ENCODE measurements at places on chromosomes 7 and 10. TPM values are rescaled to one million over a fixed set of nuclear protein-coding genes. Genes with fewer than 3 reads are reported as not detected.

The MOGAT3 gene
- 43.8 TPM for total RNA-seq

DNA sequence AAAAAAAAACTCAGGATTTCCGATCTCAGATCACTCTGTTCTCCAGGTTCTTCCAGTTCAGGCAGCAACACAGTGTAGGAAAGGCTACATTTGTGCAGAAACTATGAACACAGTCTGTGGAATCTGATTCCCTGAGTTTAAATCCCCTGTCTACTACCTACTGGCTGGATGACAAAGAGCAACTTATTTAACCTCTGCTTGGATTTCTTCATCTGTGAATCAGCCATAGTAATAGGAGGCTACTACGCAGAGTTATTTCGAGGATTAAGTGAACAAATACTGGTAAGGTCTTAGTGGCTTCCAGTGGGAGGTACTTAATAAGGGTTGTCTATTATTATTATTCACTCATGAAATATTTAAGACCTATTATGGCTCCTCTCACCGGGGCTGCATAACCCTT, 44.3 kb upstream of the PDCD4 start:
- no peaks in the 10 kb centered on the region for H3K27me3 ChIP-seq
- peaks cover 22% of the 10 kb centered on the region for H3K4me1 ChIP-seq
- H3K27ac ChIP-seq = peak overlapping the region; percentile 84
- H3K4me3 ChIP-seq = no peak overlapping the region

DNA sequence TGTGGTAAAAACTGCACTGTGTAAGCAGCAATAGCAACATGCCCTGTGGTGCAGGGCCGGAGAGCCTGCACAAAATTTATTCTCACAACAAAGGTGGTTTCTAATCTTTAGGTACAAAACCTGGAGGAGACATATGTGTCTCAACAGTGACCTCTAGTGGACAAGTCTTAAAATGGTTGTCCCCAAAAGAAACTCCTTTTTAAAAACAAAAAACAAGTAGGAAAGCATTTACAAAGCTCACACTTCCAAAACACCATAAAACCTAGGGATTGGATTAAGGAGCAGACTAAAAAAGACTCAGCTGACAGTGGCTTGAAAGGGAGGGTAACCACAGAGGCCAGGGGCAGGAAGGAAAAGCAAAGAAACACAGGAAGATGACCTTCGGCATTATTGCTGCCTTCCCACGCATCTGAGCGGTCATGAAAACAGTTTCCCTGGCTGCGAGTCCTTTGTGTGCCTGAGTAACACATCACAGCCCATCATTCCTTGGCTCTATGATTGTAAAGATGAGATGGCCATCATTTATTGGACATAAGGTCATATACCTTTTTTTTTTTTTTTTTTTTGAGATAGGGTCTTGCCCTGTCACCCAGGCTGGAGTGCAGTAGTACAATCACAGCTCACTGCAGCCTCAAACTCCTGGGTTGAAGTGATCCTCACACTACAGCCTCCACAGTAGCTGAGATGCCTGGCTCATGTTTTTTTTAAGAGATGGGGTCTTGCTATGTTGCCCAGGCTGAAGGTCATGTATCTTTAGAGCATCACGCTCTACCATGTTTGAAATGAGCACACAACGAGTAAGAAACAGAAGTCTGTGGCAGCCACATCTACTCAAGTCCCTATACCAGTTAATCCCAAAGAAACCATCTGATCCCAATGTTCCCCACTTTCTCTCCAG, 39.5 kb downstream of the RSU1 start:
- no peaks in the 10 kb centered on the region for H3K36me3 ChIP-seq
- H3K4me1 ChIP-seq = no peaks in the 10 kb centered on the region
- no peak for DNase-seq
- H3K27ac ChIP-seq = no peak overlapping the region

DNA sequence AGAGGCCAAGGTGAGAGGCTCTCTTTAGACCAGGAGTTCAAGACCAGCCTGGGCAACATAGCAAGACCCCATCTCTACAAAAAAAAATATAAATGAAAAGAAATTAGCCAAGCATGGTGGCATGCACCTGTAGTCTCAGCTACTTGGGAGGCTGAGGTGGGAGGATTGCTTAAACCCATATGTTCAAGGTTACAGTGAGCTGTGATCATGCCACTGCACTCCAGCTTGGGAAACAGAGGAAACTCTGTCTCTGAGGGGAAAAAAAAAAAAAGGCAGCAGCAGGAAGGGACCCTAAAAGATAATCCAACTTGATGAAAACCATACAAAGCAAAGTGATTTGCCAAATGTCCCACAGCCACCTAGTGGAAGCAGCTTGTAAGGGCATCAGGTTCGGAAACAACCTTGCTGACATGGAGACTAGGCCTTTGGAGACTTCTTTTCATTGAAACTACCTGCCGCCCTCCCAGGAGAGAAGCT, 15.6 kb upstream of the PBLD start:
- H3K4me1 ChIP-seq = no peaks in the 10 kb centered on the region
- H3K36me3 ChIP-seq = peaks cover 49% of the 10 kb centered on the region
- H3K27me3 ChIP-seq = no peaks in the 10 kb centered on the region
- H3K27ac ChIP-seq = no peak overlapping the region

The LIPK gene
- total RNA-seq = not detected

DNA sequence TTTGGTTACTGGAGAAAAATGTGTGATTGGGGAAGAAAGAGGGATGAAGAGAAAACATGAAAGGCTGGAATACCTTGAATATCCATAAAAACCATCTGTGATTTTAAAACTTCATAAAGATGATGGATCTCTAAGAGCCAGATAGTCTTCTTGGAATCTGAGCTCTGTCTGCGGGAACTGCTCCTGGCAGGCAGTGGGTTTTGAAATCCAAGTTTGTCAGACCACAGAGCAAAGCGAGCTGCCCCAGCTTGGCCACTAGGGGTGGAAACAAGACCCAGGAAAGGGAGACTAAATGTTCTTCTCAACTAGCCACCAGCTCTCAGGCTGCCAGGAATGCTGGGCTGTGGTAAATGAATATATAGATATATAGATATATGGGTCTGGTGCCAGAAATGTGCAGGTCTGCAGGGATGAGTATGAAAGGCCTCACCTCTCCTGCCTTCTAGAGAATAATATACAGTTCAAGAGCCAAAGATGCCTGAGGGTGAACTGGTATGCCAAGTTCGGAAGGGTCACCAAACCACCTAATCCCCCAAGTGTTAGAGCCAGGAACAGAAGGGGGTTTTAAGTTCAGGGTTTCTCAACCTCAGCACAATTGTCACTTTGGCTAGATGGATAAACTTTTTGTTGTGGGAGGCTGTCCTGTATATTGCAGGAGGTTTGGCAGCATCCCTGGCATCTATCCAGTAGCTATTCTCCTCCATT, 208.8 kb downstream of the KCNMA1 start:
- H3K4me3 ChIP-seq = no peak overlapping the region
- H3K27ac ChIP-seq = no peak overlapping the region
- H3K27me3 ChIP-seq = no peaks in the 10 kb centered on the region
- H3K4me1 ChIP-seq = peaks cover 8% of the 10 kb centered on the region
- H3K36me3 ChIP-seq = no peaks in the 10 kb centered on the region
- peak; percentile 49 for DNase-seq

DNA sequence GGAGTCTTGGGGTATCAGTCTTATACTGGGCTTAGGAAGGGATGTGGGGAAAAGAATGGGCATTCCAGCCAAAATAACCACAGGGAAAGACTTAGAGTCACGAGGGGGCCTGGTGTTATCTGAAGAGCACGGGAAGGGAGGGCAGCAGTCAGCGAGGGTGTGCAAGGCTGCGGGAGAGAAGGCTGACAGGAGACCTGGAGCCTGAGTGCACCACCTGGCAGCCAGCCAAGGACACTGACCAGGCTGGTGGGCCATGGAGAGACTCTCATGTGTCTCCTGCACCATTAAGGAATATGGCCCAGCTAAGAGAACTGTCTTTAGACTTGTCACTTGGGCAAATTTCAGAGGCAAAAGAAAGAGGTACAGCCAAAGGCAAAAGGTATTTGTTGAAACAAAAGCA, 69.6 kb downstream of the PKD1L1 start:
- H3K36me3 ChIP-seq = no peaks in the 10 kb centered on the region
- no peaks in the 10 kb centered on the region for H3K27me3 ChIP-seq
- no peak for DNase-seq

GRCh38 chr10:28680358-28680752, 3.0 kb downstream of the BAMBI start:
- DNase-seq = no peak
- peaks cover 60% of the 10 kb centered on the region for H3K27me3 ChIP-seq
- peak overlapping the region; percentile 67 for H3K4me3 ChIP-seq
- no peaks in the 10 kb centered on the region for H3K36me3 ChIP-seq
- H3K4me1 ChIP-seq = peaks cover 41% of the 10 kb centered on the region

GRCh38 chr10:47371629-47372485, 12.2 kb downstream of the ZNF488 start:
- no peak overlapping the region for H3K4me3 ChIP-seq
- no peak for DNase-seq
- H3K36me3 ChIP-seq = no peaks in the 10 kb centered on the region
- no peak overlapping the region for H3K27ac ChIP-seq

The CRTAC1 gene
- not detected for total RNA-seq

DNA sequence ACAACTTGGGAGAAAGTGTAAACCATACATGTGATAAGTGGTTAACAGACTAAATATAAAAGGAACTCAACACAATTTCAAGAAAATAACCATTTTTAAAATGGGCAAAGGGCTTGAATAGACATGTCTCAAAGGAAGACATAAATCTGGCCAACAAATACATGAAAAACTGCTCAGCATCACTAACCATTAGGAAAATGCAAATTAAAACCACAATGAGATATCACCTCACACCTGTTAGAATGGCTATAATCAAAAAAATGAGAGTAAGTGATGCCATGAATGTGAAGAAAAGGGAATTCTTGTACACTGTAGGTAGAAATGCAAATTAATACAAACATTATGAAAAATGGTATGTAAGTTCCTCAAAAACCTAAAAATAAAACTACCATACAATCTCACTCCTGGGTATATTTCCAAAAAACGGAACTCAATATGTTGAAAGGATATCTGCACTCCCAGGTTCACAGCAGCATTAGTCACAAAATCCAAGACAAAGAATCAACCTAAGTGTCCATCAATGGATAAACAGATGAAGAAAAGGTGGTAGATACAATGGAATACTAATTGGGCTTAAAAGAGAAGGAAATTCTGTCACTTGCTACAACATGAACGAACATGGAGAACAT, 5.6 kb downstream of the SNX13 start:
- no peaks in the 10 kb centered on the region for H3K27me3 ChIP-seq
- H3K4me3 ChIP-seq = no peak overlapping the region
- H3K36me3 ChIP-seq = no peaks in the 10 kb centered on the region
- no peak overlapping the region for H3K27ac ChIP-seq
- H3K4me1 ChIP-seq = peaks cover 12% of the 10 kb centered on the region

DNA sequence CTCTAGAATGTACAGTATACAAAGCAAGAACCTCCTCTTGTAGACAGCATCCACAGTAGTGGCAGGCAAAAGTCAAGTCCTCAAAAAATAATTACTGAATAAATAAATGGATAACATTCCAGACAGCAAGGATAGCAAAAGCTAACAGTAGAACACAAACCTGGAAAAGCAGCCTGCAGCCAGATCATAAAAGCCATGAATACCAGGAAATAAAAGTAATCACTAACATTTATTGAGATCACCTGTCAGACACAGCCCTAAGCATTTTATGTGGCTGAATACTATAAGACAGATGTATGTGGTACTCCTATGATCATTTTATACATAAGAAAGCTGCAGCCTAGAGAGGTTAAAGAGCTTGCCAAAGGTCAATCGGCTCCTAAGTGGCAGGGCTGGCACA, 34.0 kb downstream of the CUL2 start:
- H3K27ac ChIP-seq = no peak overlapping the region
- no peak overlapping the region for H3K4me3 ChIP-seq
- H3K27me3 ChIP-seq = no peaks in the 10 kb centered on the region
- no peaks in the 10 kb centered on the region for H3K4me1 ChIP-seq

DNA sequence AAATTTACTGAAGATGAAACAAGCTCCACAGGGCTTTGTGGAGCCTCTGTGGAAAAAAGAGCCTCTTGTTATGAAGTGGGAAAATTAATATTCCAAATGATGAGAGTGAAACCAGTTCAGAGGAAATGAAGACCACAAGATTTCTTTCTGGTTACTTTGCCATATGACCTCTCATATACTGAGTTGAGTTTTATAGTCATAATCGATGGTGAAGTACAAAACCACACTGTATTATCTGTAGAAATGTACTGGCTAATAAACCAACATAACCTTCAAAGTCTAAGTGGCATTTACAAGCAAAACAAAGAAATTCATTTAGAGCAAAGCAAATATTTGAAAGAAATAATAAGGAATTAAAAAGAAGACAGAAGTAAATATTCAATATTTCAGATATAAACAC, 662.6 kb upstream of the ZWINT start:
- H3K36me3 ChIP-seq = no peaks in the 10 kb centered on the region
- no peaks in the 10 kb centered on the region for H3K4me1 ChIP-seq
- H3K4me3 ChIP-seq = no peak overlapping the region
- no peaks in the 10 kb centered on the region for H3K27me3 ChIP-seq
- no peak overlapping the region for H3K27ac ChIP-seq

DNA sequence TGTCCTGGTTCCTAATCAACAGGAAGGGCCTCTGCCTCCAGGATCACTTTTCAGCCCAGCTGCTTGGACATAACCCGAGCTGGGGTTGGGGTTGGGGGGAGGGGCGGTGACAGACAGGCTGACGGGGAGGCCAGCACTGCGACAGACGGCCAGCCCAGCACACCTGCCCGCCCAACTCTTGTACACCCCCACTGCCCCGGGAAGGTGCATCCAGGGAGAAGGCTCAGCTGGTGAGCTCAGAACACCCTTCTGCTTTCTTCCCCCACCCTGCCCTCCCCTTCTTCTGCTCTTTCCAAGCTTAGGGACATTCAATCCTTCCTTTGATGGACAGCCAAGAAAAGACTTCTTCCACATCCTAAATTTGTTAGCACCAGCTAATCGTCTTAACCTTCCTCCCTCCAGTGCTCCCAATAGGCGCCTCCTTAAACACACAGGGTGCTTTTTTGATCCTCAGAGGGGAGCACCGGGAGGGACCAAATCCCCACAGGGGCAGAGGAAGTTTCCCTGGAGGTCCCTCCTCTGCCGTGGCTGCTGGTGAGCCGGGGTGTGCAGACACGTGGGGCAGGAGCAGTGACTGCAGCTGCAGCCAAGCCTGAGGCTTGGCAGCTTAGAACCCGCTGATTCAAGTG, 44.7 kb downstream of the COL13A1 start:
- peak overlapping the region; percentile 10 for H3K27ac ChIP-seq
- no peak for DNase-seq
- H3K4me3 ChIP-seq = no peak overlapping the region
- peaks cover 21% of the 10 kb centered on the region for H3K4me1 ChIP-seq
- no peaks in the 10 kb centered on the region for H3K36me3 ChIP-seq
- no peaks in the 10 kb centered on the region for H3K27me3 ChIP-seq

GRCh38 chr7:28481091-28481926, 69.0 kb downstream of the CREB5 start:
- H3K27ac ChIP-seq = no peak overlapping the region
- no peak for DNase-seq
- no peaks in the 10 kb centered on the region for H3K36me3 ChIP-seq
- H3K4me1 ChIP-seq = no peaks in the 10 kb centered on the region

Data from transverse colon (tissue), 4 donors.